ENCODE measurements at places on chromosomes 6 and 20.

- no peak for DNase-seq
These were observed 81.6 kb upstream of the OPRM1 start for GRCh38 chr6:153957394-153957793.

DNA sequence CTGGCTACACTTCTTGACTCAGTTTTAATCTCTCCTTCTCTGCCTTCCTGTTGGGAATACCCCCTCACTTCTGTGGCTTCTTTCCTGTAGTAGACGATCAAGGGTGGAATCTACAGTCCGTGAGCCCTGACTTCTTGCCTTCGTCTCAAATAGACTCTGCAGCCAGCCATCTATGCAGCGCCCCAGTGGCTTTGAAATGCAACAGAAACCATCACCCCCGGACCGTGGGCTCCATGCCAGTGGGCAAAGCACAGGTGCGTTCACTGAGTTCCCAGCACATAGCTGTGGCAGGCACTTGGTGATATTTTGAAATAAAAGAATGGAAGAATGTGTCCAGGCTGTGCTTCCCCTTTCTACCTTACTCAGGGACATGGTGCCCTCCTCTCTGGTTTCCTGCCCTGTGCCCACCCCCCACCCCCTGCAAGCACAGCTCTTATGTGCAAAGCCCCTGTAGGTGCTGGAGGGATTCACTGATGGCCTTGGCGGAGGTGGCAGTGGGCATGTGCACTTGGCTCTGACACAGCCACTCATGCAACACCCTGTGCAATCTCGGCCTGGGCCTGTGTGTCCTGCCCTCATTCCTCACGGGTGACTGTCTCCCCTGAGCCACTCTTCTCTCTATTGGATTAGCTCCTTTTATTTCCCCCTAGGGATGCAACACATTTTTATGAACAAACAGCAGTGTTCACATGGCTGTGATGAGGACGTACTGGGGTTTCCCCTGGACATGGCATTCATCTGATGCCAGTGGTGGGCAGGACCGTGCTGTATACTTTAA is 5.5 kb upstream of the CDSN start:
- DNase-seq = peak; percentile 42

DNA sequence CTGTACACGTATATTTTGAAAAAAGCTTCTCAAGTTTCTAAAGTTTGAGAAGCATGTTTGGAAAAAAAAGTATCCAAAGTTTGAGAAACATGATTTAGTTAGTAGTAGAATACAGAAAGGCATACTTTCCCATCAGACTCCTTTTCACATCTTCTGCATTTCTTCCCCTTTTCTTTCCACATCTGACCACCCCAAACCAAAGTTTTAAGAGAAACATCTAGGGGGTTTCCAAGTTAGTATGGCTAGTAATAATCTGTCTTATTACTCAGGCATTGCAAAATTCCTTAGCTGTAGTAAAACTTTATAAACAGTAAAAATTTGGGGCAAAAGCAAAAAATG is 63.0 kb upstream of the IL20RA start:
- no peak for DNase-seq

- DNase-seq = peak; percentile 34
These were observed 1.7 kb downstream of the CNKSR3 start for GRCh38 chr6:154508573-154509375.

DNA sequence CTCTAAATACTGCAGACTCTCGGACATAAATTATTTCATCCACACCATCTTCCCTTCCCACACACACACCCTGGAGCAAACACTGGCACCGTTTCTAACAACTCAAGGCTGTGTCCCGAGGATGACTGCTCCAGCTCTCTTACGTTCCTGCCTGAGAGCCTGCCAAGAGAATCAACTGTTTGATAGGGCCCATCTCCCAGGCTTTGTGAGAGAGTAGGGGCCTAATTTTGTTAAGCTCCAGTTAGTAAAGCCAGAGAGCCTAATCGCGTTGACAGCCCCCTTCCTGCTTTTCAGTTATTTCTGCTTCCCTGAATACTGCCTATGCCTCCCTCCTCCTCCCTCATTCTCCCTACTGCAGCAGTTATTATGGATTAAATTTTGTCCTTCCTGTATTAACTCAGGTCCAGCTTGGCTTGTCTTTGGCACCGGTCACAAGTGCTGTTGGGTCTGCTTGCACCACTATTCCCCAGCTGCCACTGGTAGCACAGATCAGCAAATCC is 118.1 kb upstream of the TMEM181 start:
- no peak for DNase-seq

DNA sequence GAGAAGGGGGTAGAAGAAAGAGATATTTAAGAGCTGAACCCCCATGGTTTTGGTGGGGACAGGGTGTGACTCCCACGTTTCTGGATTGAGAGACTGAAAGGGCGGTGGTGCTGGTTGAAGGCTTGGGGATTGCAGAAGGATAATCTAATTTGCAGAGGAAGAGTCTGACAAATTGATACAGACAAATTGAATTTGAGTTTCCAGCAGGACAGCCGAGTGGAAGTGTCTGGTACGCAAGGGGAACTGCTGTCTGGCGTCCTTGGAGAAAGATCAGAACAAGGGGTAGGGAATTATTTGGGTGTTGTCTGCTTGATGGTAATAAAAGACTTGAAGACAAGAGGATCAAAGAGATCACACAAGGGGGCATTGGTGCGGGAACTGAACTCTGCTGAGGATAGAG is 40.5 kb upstream of the MDGA1 start:
- DNase-seq = no peak

- DNase-seq = no peak
These were observed 80.8 kb downstream of the PLEKHG1 start for GRCh38 chr6:150680510-150680909.

GRCh38 chr6:111080698-111081097 is 6.6 kb upstream of the SLC16A10 start:
- no peak for DNase-seq

- no peak for DNase-seq
These were observed 1.4 kb downstream of the TFAP2D start for GRCh38 chr6:50714487-50715379.

GRCh38 chr6:156065849-156066248 is 610.2 kb upstream of the NOX3 start:
- DNase-seq = no peak

DNA sequence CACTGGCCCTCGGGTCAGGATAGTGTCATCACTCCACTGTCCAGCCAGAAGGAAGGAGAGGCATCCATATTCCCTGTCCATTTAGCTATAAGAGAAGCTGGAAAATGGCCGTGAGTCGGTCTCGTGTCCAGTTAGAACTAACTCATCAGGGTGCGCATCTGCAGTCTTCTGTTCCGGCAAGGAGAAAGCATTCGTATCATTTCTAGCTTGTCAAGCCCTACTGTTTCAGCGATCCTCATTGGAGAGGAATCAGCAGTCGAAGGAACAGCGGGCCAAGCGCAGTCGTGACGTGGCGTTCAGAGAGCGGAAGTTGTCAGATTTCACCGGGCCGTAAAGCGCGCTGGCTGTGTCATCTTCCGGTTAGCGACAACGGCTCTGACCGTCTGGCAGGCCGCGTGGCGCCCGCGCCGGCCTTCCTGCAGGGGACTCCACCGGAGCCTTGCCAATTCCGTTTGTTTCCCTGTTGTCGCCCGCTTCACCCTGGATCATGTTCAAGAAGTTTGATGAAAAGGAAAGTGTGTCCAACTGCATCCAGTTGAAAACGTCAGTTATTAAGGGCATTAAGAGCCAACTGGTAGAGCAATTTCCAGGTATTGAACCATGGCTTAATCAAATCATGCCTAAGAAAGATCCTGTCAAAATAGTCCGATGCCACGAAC is 32.9 kb downstream of the HM13 start:
- DNase-seq = peak; percentile 89

DNA sequence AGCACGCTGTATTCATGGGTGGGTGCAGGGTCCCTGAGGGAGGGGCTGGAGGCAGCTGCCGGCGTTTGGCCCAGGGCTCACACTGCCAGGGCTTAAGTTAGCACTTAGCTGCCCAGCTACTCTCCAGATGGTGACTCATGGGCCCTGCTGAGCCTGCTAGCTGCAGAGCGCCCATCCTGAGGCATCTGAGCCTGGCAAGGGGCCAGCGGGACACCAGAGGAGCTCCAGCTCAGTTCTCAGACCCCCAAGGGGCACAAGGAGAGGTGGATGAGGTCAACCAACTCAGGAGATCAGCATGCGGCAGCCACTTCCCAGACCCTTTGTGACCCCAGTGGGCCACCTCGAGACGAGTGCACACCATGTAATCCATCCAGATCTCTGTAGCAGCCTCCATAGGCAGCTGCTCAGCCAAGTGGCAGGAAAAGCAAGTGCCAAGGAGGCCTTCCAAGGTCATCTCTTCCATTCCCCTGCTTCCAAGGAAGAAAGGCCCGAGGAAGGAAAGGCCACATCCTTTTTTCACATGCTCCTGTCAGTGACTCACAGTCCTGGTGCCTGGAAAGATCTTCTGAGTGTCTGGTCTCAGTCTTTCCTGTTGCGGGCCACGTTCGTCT is 35.3 kb downstream of the FOXP4 start:
- DNase-seq = peak; percentile 84

DNA sequence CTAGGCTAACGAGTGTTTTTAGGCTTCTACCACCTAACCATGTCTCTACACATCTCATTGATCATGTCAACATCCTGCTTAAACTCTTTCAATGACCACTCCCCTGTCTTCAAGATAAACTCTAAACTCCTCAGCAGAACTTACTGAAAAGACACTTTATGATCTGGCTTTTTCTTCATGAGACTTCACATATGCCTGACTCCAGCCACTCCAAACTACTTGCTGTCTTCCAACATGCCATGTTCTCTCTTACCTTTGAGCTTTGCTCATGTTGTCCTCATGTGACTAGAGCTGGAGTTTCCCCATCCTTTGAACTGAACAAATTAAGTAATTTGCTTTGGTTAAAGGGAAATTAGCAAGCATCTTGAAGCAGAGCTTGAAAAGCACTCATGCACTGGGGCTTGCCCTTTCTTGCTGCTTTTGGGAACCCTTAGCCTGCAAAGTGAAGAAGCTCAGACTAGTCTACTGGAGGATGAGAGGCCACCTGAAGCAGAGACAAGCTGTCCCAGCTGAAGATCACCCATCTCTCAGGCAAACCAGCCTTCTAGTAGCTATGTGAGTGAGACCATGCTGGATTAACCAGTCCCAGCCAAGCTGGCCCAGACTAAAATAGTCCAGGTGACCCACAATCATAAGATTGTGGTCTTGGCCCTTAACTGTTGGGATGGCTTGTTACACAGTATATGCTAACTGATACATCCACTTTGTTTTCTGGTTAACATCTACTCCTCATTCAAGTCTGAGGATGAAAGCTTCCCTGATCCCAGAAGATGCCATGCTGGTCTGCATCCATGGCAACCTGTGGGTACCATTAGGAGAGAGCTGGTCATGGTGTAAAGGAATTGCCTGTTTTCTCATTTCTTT is 235.8 kb downstream of the GMPR start:
- no peak for DNase-seq
